T-cell (primary cell): ENCODE measurements at places on chromosomes 2 and 18.

DNA sequence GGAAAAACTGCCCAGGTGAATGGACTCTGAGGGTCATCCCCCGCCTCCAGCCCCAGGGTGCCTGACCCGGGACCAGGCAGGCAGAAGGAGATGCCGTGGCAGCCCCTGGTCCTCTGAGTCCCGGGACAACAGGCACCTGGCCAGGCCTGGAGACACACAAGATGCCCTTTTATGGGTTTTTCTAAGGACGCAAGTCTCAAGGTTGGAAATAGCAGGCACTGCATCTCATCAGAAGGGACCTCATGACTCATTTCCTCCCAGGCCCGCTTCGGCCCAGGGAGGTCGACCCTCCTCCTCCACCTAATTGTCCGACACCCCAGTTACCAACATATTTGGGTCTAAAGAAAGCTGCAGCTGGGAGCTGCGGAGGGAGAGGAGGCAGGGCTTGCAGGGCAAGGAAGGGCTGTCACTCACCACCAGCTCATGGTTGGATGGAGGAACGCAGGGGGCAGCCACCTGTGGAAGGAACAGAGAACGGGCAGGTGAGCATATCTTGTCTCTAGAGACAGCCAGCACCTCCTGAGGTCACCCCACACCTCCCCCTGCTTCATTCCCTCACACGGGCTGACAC is 82.9 kb downstream of the TNS1 start:
- no peak for DNase-seq

DNA sequence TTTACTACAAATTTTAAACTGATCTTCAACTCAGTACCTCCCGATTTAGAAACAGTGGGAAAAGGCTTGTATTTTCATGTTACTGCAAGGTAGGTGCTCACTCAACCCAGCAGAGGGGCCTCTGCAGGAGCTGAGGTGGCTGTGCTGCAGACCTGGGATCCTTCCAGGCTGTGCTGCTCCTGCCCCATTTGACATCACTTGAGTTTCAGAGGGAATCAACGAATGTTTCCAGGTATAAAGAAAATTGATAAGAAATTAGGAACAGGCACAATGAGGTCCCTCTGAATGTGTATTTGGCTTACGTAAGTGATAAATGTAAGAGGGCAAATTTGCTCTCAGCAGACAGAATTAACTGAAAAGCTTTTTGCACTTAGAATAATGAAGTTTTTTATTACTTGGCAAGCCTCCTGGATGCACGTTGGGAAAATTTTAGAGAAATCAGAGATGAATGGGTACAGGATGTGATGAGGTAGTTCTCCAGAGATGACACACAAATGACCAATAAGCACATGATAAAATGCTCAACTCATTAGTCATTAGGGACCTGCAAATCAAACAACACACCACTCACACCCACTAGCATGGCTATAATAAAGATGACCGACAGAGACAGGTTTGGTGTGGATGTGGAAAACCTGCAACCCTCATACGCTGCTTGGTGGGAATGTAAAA is 114.0 kb downstream of the NOL10 start:
- no peak for DNase-seq

GRCh38 chr18:69564602-69565001 is 163.9 kb downstream of the DOK6 start:
- DNase-seq: no peak

DNA sequence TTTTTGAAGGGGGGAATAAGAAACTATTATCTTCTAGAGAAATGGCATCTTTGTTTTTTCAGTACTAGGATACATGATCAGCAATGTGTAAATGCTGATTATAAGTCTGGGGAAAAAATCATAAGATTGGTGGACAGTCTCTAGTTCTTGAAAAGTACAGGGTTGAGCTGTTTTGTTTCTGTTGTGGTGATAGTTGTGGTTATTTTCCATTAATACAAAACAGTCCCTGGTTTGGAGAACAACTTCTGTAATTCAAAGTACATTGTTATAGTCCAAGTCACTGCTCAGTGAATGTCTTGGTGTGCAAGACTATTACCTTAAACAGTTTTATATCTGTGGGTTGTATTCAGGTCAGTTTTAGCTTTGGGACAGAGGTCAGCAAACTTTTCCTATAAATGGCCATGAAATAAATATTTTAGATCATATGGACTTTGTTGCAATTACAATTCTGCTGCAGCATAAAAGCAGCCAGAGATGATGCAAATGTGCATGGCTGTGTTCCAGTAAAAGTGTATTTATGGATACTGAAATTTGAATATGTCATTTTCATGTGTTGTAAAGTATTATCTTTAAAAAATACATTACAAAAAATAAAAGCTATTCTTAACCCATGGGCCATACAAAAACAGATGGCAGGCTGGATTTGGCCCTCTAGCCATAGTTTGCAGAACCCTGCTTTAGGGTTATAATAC is 111.0 kb downstream of the CERS6 start:
- no peak for DNase-seq

- no peak for DNase-seq
Observed at GRCh38 chr2:203543898-203544328, 8.8 kb upstream of the RAPH1 start.

DNA sequence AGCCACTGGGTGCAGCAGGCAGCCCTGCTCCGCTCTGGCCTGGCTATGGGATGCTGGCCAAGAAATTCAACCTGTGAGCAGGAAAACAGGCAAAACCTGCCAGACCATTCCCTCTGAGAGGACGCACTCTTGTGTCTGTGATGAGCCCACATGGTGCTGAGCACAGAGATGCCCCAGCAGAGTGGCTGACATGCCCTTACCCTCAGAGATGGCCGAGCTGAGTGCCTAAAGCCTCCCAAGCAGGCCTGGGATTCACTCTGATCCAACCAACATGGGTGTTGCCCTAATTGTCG is 34.3 kb upstream of the TAF1B start:
- no peak for DNase-seq

- peak; percentile 41 for DNase-seq
Observed at GRCh38 chr2:86221066-86221684, 21.9 kb downstream of the MRPL35 start.

GRCh38 chr18:35711227-35711626 is 129.7 kb downstream of the GALNT1 start:
- no peak for DNase-seq

GRCh38 chr18:10401521-10401920 is 52.9 kb upstream of the APCDD1 start:
- DNase-seq: no peak

GRCh38 chr2:45352506-45352905 is 258.6 kb downstream of the SRBD1 start:
- DNase-seq: no peak

GRCh38 chr2:207397917-207398655 is 131.7 kb upstream of the CREB1 start:
- no peak for DNase-seq
